ENCODE measurements at places on chromosomes 3 and 15.

DNA sequence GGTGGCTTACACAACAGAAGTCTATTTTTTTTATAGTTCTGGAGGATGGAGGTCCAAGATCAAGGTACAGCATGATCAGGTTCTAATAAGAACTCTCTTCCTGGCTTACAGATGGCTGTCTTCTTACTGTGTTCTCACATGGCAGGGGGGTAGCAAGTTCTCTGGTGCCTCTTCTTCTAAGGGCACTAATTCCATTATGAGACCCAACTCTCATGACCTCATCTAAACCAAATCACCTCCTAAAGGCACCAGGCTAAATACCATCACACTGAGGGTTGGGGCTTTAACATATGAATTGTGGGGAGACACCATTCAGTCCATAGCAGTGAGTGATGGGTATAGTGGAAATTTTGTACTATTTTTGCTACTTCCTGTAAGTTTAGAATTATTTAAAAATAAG lies 75.2 kb upstream of the SLC4A7 start:
- DNase-seq, result no peak

- DNase-seq, result no peak
Observed at GRCh38 chr3:113212844-113213375, 1.6 kb downstream of the BOC start.

GRCh38 chr3:78888635-78889034 lies 879.2 kb downstream of the ROBO1 start:
- no peak for DNase-seq

GRCh38 chr3:132553826-132554225 lies 43.2 kb upstream of the ACKR4 start:
- no peak for DNase-seq

GRCh38 chr3:197329382-197329781 lies 31.0 kb upstream of the DLG1 start:
- DNase-seq, result no peak

- DNase-seq, result no peak
Observed at GRCh38 chr15:92705764-92706163, 50.2 kb upstream of the FAM174B start.

DNA sequence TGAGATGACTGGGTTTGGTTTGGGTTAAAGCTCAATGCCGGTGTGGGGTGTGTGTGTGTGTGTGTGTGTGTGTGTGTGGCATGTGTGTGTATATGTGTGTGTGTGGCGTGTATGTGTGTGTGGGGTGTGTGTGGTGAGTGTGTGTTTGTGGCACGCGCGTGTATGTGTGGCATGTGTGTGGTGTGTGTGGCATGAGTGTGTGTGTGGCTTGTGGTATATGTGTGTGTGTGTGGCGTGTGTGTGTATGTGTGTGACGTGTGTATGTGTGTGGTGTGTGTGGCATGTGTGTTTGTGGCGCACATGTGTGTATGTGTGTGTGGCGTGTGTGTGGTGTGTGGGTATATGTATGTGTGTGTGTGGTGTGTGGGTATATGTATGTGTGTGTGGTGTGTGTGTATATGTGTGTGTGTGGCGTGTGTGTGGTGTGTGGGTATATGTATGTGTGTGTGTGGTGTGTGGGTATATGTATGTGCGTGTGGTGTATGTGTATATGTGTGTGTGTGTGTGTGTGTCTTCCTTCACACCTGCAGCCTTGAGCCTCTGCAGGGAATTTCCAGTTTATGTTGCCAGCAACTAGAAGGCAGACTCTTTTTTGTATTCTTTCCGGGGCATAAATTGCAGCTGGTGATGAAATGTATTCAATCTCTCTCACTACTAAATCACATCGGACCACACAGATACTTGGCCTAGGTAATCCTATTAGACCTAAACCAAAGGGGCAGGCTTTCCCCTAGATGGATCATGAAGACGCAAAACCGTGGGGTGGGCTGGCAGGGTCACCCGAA lies 34.8 kb downstream of the CHRD start:
- no peak for DNase-seq

GRCh38 chr3:52886049-52886730 lies 11.2 kb downstream of the STIMATE start:
- DNase-seq, result no peak

GRCh38 chr15:95162069-95162468 lies 930.7 kb downstream of the MCTP2 start:
- no peak for DNase-seq

- DNase-seq, result no peak
Observed at GRCh38 chr3:54668236-54668635, 259.6 kb downstream of the LRTM1 start.

DNA sequence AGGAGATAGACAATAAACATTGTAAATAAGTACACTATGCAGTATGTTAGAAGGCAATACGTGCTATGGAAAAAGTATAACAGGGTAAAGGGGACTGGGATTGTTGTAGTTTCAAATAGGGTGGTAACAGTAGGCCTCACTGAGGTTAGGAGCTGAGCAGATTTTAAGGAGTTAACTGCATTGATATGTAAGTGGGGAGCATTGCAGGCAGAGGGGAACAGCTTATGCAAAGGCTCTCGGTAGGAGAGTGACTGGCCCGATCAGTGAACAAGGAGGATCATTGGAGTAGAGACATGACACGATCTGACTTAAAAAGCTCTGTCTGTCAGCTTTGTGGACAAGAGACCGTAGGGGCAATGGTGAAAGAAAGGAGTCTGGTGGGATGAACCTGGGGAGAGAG lies 46.8 kb downstream of the PCCB start:
- DNase-seq, result no peak

DNA sequence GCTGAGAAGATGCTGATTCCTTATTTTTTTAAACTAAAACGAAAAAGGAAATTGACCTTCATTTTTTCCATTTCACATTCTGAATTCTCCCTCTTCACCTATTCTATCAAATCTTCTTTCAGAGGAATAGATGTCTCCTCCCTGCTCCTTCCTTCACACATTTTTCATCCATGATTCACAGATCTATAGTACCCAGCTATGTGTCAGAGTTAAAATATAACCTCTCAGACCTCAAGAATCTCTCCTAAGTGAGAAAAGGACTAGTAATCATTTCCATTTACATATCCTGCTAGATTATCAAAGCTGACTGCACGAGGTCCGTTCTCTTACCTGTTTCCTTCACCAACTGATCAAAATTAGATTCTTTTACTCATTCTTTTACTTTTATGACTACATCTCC lies 1297.6 kb upstream of the ALCAM start:
- no peak for DNase-seq

GRCh38 chr15:62617741-62618140 lies 424.8 kb upstream of the TPM1 start:
- no peak for DNase-seq

DNA sequence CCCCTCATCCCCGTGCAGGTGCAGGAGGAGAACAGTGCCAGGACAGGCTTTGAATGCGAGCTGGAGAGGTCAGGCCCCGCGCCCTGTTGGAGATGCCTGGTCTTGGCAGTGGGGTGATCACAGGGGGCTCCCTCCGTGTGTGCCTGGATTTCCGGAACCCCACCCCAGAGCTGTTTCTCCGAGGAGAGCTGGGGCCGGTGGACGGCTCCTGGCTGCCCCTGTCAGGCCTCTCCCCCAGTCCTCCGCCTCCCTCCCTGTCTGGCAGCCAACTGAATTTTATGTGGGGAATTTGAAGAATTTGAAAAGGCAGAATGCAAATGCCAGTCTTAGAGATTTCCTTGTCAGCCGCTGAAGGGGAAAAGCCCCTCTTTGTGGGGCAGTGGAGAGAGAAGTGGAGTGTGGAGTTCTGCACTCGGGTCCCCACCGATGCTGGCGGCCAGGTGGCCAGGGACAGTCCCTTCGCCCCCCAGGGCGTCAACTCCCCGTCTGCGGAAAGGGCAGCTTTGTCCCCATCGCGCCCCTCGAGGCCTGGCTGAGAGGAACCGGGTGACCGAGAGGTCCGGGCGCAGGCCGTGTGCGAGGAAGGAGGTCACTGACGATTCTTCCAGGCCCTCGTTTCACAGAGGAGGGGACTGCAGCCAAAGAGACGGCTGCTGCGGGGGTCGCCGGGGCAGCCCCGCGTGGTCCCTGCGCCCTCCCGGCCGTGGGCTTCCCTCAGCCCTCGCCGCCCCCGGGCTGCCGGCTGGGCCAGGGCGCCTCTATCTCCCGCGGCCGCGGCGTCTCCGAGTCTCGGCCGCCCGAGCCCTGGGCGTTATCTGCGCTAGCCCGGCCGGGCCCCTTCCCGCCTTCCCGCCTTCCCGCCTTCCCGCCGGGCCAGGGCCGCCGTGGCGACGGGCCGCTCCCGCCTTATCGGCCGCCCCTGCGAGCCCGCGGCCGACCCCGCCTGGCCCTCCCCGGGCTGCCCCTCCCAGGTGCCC lies 56.0 kb upstream of the LCTL start:
- no peak for DNase-seq

- no peak for DNase-seq
Observed at GRCh38 chr15:38598749-38599148, 34.1 kb upstream of the RASGRP1 start.

DNA sequence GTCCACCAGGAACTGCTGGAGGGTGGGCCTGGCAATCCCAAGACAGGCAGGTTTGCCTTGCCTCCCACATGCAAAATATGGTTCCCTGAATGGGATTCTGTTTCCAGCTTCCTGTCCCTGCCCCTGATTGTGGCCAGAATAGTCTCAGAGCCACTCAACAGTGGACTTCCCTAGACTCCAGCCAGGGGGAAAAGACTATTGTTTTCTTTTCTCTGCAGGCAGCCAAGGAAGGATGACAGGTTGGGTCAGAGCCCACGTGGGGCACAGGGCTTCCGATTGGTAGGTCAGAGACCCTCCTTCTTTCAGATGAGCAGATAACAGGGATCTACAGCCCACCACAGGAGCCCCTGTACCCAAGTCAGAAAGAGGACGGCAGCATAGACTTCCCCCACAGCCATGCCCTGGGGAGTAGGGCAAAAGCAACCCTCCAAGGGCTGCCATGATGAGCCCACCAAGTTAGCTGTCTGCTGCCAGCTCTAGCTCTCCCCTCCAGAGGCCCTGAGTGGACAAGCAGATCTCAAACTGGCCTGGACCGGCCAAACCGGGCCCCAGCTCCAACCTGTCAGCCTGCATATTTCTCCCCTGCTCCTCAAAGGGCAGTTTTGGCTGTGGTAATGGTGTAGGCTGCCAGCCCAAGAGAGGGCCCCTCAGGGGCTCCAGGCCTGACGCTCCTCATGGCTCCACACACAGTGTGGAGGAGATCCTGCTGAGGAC lies 6.4 kb downstream of the TLR9 start:
- no peak for DNase-seq

GRCh38 chr3:61134532-61134931 lies 116.7 kb downstream of the FHIT start:
- DNase-seq, result peak; percentile 83

DNA sequence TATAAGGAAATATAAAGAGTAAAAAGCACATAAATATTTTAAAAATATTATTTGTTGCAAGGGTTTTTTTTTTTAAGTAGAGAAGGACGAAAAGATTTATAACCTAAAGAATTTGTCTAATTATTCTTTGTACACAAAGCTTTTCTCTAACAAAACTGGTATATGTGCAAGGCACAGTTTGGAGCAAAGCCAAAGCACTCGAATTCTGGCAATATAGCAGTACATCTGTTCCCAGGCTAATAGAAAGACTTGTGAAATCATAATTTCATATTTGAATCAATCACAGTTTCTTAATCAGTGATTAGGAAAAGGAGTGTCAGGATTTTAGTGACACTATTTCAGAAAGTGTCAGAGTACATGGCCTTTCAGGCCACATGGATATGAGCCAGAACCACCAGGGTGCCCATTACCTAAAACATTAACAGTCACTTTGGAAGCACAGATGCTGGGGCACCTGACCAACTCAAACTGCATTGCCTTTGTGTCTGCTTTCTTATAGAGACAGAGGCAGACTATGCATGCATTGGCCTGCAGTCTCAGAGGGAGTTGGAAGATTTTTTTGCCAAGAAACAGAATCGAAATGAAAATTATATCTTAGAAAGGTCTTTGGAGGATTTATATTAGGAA lies 651.8 kb upstream of the SGO1 start:
- DNase-seq, result no peak

- no peak for DNase-seq
Observed at GRCh38 chr3:58202917-58203360, 7.8 kb downstream of the DNASE1L3 start.

DNA sequence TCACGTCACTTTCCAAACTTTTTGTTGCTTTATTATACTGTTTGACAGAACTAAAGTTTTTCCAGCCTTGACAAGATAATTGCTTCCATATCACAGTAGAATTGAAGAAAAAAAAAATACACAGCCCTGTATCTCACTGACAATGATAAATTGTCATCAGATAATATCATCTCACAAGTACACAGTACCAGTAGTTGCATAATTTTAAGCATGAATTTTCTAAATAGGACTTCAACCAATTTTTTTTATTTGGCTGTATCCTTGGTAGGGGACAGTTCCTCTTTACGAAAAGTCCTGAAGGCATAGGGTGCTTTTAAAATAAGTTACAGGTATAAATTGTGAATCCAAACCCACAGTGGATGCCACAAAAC lies 230.7 kb downstream of the ATP8B4 start:
- no peak for DNase-seq

All from AML-193 (cell line).